ENCODE measurements at places on chromosomes 3 and 15.

- DNase-seq = no peak
Measured at GRCh38 chr15:41506796-41507341, 6.8 kb downstream of the LTK start.

- peak; percentile 31 for DNase-seq
Measured at GRCh38 chr3:71310359-71310979, 273.1 kb downstream of the FOXP1 start.

DNA sequence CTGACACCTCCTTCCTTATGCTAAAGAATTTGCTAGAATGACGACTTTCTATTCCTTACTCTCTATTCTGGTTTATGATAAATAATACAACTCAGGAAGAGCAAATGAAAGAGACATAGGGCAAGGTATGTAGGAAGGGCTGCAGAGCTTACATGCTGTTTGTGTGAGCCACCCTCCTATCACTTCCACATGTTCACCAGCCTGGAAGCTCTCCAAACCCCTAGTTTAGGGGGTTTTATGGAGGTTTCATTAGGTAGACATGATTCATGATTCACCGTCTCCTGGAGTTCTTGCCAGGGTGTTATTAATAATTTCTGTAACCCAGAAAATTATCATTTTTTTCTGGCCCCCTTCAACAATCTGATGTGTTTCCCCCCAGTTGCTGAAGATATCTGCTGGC, 172.1 kb upstream of the COL8A1 start:
- peak; percentile 10 for DNase-seq

DNA sequence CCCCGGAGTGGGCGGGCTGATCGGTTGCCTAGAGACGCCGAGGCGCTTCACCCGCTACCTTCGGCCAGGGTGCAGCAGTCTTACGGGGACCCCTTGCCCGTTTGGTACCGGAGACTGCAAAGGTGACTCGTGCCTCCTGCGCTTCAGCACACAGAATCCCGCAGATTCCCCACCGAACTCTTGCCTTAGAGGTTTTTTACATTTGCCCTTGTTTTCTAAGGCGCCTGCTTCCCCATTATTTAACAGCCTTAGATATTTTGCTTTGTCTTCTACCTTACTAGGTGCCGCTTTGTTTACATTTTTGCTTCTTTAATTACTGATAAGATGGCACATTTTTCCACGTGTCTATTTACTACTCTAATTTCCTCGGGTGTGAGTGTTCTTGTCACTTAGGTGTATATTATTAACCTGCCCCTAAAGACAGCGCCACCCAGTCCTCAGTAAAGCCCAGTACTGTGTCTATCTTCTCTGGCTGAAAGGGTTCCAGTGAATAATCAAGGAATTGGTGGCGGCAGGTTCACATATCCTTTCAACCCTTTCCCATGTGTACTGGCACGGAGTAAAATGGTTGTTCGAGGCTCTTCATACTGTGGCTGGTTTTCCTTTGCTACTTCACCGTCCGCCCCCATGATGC, 573 bp upstream of the CEP152 start:
- no peak for DNase-seq

DNA sequence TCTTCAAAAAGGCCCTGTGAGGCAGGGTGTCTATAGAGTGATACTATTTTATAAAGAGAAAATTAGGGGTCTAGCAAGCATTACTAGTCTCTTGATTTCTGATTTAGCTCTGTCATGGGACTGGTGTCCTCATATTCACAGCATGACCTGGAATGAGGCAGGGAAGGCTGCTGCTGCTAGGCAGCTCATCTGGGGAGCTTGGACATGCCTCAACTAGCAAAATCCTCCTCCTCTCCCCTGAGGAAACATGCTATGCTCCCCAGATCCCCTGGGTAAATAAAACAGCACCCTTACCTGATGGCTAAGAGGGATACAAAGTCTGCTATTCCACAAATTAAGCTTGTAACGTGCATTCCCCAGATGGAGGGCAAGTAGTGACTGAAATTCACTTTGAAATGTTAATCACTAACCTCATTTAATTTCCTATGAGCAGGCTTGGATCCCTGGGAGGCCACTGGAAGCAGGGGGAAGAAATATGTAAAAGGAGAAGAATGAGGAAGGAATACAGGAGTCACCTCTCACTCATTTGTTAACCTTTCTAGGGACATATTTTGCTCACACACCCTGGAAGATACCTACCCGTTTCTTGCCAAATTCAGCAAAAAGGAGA, 709.4 kb downstream of the SQOR start:
- DNase-seq = no peak

DNA sequence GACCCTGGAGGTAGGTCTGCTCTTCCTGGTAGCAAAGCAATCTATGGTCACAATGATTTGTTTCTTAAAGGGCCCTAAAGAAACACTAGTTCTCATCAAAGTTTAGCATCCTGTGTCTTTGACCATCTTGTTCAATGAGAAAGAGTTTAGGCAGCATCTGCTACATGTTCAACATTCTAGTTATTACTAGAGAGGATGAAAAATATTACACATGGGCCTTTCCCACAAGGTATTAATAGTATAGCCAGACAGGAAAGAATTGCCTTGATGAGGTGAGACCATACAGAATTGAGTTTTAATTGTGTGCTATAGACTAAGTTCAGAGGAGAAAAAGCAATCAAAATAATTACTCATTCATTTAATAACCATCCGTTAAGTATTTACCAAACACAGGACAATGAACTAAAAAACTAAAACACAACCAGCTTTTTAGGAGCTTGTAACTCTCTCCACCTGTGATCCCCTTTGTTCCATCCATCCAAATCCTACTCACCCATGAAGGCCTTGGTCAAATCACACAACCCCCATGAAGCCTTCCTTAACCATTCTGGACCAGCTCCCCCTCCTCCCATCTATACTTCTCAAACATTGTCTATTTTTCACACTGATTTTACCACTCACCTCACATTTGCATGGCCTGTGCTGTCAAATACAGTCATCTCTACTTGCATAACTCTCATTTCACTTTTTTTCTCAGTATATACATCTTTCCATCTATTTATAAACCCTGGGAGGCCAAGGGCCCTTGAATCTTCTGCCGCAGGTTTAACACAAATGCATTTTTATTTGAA, 122.9 kb downstream of the RORA start:
- DNase-seq = no peak

GRCh38 chr15:67232591-67232990, 21.9 kb downstream of the AAGAB start:
- peak; percentile 11 for DNase-seq

GRCh38 chr3:83218383-83219200, 1457.1 kb upstream of the GBE1 start:
- no peak for DNase-seq

- DNase-seq = no peak
Measured at GRCh38 chr3:143185401-143185800, 65.8 kb downstream of the CHST2 start.

DNA sequence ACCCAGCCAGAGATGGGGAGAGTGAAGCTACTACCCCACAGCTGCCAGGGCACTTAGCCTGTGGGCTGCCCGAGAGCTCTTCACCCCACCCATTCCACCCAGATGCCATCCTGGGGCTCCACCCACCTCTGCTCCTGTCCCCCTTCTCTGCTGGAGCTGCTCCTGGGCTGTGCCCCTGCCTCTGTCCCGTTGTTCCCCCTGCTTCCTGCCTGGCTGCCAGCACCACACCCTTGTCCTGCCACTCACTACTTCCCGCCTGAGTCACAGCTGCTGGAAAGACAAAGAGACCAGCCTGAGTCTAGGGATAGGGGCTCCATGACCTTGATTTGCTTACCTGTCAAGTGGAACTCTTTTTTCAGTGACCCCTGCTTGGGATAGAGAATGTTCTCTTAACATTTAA, 12.4 kb downstream of the GNAI2 start:
- no peak for DNase-seq

GRCh38 chr3:191366675-191367074, 36.3 kb upstream of the UTS2B start:
- no peak for DNase-seq

DNA sequence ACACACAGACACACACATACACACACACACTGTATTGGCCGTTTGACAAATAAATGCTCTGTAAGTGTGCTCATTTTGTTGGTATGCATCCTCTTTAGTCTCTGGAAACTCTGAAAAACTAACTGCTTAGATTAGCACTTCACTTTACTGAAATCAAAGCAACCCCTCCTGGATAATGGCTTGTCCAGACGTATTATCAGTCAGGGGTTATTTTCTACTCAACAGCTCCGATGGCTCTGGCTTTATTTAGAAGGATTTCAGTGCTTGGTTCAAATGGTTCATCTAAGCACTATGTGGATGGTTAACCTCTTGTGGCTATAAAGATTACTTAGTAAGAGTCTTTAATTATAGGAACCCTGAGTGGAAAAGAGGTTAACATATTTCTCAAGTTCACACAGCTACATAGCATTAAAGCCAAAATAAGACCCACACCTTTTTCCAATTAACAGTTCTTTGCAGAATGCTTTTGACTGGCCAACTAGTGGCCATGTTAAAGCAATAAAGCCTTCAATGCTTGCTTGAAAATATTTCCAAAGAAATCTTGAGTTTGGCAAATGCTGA, 516.1 kb upstream of the NAALADL2 start:
- DNase-seq = no peak

DNA sequence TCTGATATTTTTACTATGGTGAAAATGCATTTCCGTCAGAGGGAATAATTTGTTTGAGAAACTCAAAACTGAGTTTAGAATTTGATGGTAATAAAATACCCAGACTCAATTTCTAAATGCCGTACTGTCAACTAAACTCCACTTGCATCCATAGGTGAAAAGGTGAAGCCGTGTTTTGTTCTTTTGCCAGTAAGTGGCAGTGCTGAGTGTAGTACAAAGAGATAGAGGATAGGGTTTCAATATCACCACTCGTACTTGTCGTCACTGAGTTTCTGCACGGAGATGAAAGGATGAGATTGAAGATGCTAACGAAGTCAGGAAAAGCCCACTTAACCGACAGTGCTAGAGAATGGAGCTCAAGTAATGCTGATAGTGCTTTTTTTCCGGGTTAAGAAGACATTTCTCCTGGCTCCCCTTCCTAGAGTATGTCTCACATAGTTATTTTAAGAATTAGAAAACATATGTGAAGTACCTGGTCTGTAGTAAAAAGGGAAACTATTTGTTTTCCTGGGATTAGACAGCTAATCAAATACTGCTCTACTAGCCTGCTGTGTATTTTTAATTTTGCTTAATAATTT, 345.1 kb downstream of the IL5RA start:
- no peak for DNase-seq

GRCh38 chr15:22868495-22868894, 30.0 kb downstream of the NIPA2 start:
- no peak for DNase-seq

GRCh38 chr15:60195611-60196010, 191.5 kb downstream of the FOXB1 start:
- no peak for DNase-seq

DNA sequence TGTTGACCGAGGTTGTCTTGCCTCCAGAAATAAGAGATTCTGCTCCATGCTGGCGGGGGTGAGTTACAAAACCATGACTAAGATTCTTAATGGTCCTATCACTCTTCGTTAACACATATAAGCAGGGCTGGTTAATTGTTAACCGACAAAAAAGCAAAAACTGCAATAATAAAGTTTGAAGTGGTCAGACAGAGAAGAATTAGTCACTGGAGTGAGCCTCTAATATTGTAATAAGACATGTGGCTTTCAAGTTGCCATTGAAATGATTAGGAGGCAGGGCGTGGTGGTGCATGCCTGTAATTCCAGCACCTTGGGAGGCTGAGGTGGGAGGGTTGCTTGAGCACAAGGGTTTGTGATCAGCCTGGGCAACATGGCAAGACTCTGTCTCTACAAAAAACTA, 78.4 kb upstream of the NR2F2 start:
- no peak for DNase-seq

- DNase-seq = peak; percentile 24
Measured at GRCh38 chr3:158532099-158532734, 38.8 kb upstream of the MLF1 start.

DNA sequence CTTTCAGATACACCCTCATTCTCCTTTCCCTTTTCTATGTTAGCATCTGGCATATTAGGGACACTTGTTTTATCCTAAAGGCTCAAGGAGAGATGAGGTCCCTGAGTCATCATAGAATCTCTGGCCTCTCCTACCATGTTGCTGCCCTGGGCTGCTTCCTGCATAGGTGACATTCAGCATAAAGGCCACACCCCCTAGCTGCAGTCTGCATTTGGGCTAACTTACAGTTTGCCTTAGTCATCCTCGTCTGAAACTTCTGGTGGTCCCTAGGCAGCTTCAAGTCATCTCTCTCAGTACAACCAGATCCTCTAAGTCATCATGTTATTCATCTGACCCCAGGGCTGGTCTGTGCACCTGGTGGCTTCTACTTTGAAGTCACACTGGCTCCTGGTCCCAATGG, 982.7 kb upstream of the NR2F2 start:
- no peak for DNase-seq

- DNase-seq = no peak
Measured at GRCh38 chr15:74773329-74773728, 8.6 kb upstream of the CSK start.
